ENCODE measurements at places on chromosomes 6 and 20. TPM values are rescaled to one million over a fixed set of nuclear protein-coding genes. Genes with fewer than 3 reads are reported as not detected.

The CALHM6 gene
- 2.1 TPM for total RNA-seq

The CAGE1 gene
- 0.57 TPM for total RNA-seq

DNA sequence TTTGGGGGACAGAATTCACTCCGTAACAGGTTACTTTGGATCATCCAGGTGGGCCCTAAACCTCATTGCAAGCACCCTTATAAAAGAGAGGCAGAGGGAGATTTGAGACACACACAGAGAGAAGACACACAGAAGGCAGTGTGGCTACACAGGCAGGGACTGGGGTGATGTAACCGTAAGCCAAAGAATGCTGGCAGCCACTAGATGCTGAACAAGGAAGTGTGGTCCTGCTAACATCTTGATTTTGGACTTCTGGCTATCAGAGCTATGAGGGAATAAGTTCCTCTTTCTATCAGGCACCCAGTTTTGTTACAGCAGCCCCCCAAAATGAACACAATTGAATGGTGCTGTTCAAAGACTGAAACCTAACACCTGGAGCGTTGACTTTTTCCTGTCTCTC lies 191.3 kb upstream of the MYLIP start:
- no peaks in the 10 kb centered on the region for H3K36me3 ChIP-seq
- H3K27ac ChIP-seq = no peak overlapping the region
- H3K4me1 ChIP-seq = no peaks in the 10 kb centered on the region
- H3K27me3 ChIP-seq = no peaks in the 10 kb centered on the region
- H3K4me3 ChIP-seq = no peak overlapping the region

- no peak overlapping the region for H3K4me3 ChIP-seq
- no peak overlapping the region for H3K27ac ChIP-seq
- H3K27me3 ChIP-seq = no peaks in the 10 kb centered on the region
- H3K36me3 ChIP-seq = no peaks in the 10 kb centered on the region
Measured at GRCh38 chr6:43779852-43780236, 9.8 kb downstream of the VEGFA start.

GRCh38 chr6:37492236-37492972 lies 7.3 kb downstream of the CCDC167 start:
- H3K27ac ChIP-seq = peak overlapping the region; percentile 81
- DNase-seq = no peak
- H3K36me3 ChIP-seq = no peaks in the 10 kb centered on the region
- peak overlapping the region; percentile 56 for H3K4me3 ChIP-seq
- H3K4me1 ChIP-seq = peaks cover 87% of the 10 kb centered on the region

DNA sequence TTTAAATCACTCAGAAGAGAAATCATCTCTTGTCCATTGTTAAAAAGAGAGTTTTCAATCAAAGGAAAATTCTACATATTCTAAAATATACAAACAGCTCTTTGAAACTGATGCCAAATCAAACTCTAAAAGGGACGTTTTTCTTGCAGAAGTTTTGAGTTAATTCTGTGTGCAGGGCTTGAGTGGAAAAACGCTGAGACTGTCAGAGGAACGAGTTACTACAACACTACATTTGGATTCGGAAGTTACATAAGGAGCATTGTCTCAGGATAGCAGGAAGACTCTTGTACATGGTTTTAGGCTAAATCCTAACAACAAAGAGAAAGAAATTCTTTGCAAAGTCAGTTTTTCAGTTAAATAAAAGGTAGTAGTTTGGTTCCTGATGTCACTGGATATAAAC lies 155.7 kb upstream of the SUPT3H start:
- no peak overlapping the region for H3K4me3 ChIP-seq
- H3K27me3 ChIP-seq = no peaks in the 10 kb centered on the region
- no peak overlapping the region for H3K27ac ChIP-seq
- DNase-seq = no peak

DNA sequence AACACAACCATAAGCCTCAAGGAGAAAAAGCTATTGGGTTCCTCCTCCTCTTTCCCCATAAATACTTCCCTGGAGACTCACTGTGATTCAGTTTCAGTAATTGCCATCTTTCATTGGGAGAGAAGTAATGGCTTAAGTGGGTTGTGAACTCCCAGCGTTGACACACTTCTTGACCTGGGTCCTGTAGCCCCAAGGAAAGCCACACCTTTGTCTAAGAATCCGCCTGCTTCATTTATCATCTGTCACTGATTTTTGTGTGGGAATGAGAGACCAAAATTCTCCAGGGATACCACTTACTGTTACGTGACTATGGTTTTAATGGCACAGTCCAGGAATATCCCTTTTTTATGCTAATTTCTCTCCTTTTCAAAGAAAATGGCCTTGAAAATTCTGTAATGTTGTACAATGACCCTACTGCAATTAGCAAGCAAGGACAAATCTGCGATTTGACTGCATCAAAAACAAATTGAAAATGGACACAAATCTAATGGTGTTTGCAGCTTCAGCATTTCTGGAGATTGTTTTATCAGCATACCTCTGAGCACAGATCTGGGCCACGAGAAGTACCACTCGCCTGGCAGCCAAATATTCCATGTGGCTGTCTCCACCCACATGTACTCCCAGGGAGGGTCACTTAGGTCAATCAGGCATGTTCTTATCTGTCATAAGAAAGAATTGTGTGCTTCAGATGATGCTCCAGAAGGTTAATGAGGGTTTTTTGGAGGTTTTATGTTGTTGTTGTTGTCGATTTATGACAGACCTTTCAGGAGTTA lies 29.8 kb downstream of the DCBLD1 start:
- H3K27ac ChIP-seq = no peak overlapping the region
- H3K4me3 ChIP-seq = no peak overlapping the region
- no peaks in the 10 kb centered on the region for H3K36me3 ChIP-seq
- H3K4me1 ChIP-seq = no peaks in the 10 kb centered on the region
- no peak for DNase-seq

DNA sequence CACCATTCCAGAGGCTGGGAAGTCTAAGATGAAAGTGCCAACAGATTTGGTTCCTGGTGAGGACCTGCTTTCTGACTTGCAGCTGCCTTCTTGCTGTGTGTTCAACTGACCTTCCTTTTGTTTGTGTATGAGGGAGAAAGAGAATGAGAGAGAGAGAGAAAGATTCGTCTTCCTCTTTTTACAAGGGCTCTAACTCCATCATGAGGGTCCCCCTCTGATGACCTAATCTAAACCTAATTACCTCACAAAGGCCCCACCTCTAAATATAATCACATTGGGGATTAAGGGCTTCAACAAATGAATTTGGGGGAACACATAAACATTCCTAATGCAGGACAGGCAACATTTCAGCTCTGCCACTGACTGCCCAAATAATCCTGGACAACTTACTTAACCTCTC lies 130.7 kb downstream of the PLCB1 start:
- H3K36me3 ChIP-seq = no peaks in the 10 kb centered on the region
- H3K27ac ChIP-seq = no peak overlapping the region
- no peak overlapping the region for H3K4me3 ChIP-seq
- no peak for DNase-seq
- no peaks in the 10 kb centered on the region for H3K4me1 ChIP-seq

DNA sequence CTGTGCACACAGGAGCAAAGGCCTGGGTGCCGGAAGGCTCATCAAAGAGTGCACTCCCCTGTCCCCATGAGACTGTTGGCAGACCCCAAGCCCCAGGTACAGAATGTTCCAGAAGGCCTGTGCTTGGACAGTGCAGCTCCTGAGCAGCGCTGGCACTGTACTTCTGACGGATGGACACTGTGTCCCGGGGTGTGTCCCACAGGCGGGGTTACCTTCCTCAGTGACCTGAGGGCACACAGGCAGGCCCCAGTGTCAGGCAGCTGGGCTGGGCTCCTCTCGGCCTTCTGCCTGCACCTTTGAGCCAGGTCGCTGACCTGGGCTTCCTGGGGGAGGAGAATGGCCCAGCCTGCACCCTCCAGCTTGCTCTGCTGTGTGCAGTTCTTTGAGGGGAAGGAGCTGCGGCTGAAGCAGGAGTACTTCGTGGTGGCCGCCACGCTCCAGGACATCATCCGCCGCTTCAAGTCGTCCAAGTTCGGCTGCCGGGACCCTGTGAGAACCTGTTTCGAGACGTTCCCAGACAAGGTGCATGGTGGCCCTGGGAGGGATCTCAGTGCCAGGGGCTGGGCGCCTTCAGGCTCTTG lies 30.1 kb downstream of the PYGB start:
- no peak overlapping the region for H3K4me3 ChIP-seq
- H3K27ac ChIP-seq = no peak overlapping the region
- H3K36me3 ChIP-seq = peaks cover 49% of the 10 kb centered on the region
- no peaks in the 10 kb centered on the region for H3K4me1 ChIP-seq

DNA sequence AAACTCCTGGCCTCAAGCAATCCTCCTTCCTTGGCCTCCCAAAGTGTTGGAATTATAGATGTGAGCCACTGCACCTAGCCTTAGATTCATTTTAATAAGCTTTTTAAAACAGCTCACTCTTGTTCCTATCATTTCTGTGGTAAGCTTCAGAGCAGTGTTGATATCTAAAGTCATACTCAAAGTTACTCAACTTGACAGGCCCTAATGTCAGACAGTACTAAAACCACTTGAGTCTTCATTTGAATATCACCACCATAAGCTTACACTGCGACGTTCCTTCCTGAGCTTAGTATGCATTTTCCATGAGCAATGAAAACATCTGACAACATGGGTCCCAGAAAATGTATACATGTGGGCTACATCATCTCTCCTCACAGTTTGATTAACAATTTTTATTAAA lies 6.0 kb downstream of the FUCA2 start:
- DNase-seq = no peak
- H3K4me3 ChIP-seq = no peak overlapping the region
- H3K27ac ChIP-seq = no peak overlapping the region
- H3K27me3 ChIP-seq = no peaks in the 10 kb centered on the region
- H3K36me3 ChIP-seq = peaks cover 12% of the 10 kb centered on the region
- peaks cover 4% of the 10 kb centered on the region for H3K4me1 ChIP-seq

The CRIP3 gene
- total RNA-seq = 3.8 TPM

- peaks cover 28% of the 10 kb centered on the region for H3K4me1 ChIP-seq
- DNase-seq = peak; percentile 23
- peak overlapping the region; percentile 96 for H3K4me3 ChIP-seq
- H3K36me3 ChIP-seq = no peaks in the 10 kb centered on the region
- no peaks in the 10 kb centered on the region for H3K27me3 ChIP-seq
Measured at GRCh38 chr6:26284537-26285142, 80.4 kb upstream of the BTN3A2 start.

DNA sequence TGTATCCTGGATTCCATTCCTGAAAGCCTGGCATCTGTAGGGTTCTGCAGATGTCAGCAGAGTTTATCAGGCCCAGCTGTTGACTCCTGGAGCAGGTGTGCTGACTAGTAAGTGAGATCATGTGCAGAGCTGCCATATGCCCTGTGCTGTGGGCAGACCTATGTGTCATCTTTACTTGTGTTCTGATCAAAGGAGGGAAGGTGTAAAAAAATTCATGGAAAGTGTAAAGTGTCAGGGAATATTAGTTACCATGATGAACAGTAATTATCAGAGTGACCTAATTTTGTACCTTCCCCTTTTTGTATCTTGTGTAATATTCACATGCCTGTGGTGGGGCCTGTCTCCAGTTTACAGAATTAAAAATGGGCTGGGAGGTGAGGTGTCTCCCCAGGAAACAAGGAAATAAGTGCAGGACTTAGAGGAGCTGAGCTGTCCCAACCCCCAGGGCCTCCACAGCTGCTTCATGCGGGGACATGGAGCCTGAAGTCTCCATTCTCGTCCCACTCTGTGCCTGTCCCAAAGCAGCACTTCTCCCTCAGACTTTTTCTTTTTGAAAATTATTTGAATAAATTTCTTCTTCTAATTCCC lies 148.2 kb upstream of the GGTLC1 start:
- no peak overlapping the region for H3K4me3 ChIP-seq
- no peak for DNase-seq
- no peak overlapping the region for H3K27ac ChIP-seq
- no peaks in the 10 kb centered on the region for H3K4me1 ChIP-seq

GRCh38 chr6:51644426-51644825 lies 443.0 kb downstream of the PKHD1 start:
- no peak for DNase-seq
- H3K27ac ChIP-seq = no peak overlapping the region
- H3K27me3 ChIP-seq = no peaks in the 10 kb centered on the region
- no peaks in the 10 kb centered on the region for H3K36me3 ChIP-seq
- no peak overlapping the region for H3K4me3 ChIP-seq
- no peaks in the 10 kb centered on the region for H3K4me1 ChIP-seq

The KCNS1 gene
- total RNA-seq = not detected

The GNAS-AS1 gene
- total RNA-seq = 0.54 TPM

DNA sequence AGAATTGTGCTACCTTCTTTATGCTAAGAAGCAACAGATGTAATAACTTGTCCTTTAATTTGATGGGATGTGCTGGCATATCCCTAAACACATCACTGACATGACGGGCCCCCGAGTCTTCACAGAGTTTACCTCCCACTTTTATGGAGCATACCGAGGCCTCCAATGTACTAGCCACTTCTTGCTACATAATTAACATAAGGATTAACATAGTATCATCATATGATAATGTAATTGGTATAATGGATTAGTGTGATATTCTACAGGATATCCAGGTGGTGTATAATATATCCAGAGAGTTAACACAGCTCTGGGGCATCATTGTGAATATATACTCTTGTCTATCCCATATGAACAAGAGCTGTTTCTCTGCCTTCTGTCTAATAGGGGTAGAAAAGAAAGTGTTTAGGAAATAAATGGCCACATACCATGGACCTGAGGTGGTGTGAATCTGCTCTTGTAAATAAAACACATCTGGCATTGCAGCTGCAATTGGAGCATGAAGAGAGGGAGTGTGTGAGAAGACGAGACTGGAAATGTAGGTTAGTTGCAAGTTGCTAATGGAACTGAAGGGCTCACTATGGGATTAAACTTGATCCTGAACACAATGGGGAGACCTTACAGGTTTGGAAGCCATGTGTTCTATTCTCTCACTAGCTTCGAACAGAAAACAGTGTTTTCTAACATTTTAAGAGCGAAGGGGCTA lies 102.3 kb downstream of the IYD start:
- H3K27me3 ChIP-seq = peaks cover 4% of the 10 kb centered on the region
- no peak for DNase-seq
- no peaks in the 10 kb centered on the region for H3K36me3 ChIP-seq
- no peak overlapping the region for H3K4me3 ChIP-seq

- DNase-seq = no peak
- no peak overlapping the region for H3K4me3 ChIP-seq
- peaks cover 4% of the 10 kb centered on the region for H3K4me1 ChIP-seq
Measured at GRCh38 chr6:52341561-52342260, 20.2 kb upstream of the PAQR8 start.

DNA sequence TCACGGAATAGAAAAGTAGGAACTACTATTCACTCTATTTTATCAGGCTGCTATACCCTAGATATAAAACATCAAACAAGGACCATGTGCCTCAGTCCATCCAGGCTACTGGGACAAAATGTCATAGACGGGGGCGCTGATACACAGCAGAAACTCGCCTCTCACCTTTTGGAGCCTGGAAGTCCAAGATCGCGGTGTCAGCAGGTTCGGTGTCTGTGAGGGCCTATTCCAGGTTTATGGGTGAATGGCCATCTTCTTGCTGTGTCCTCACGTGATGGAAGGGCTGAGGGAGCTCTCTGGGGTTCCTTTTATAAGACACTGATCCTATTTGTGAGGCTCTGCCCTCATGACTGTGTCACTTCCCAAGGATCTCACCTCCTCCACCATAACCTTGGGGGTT lies 89.5 kb downstream of the DLL1 start:
- H3K27ac ChIP-seq = no peak overlapping the region
- H3K4me3 ChIP-seq = no peak overlapping the region
- H3K36me3 ChIP-seq = no peaks in the 10 kb centered on the region

The EYA4 gene
- not detected for total RNA-seq

- H3K4me3 ChIP-seq = no peak within 1 kb of the TSS
- H3K36me3 ChIP-seq = no peaks in the 10 kb centered on the region
- H3K4me1 ChIP-seq = peaks cover 33% of the 10 kb centered on the region
- peaks cover 4% of the 10 kb centered on the region for H3K27me3 ChIP-seq
Measured at GRCh38 chr20:64083804-64084684, at the start of gene LKAAEAR1. LKAAEAR1 (minus strand) TSS chr20:64084398; CDS start chr20:64084219, 179 bp downstream.
